Pancreas (tissue), 10 donors: ENCODE measurements at places on chromosomes 2 and 18.
A peak's percentile ranks its signal among the peaks of the same experiment; 100 is the strongest.

- DNase-seq: no peak
Observed at GRCh38 chr2:84293791-84294380, 165.2 kb downstream of the SUCLG1 start.

DNA sequence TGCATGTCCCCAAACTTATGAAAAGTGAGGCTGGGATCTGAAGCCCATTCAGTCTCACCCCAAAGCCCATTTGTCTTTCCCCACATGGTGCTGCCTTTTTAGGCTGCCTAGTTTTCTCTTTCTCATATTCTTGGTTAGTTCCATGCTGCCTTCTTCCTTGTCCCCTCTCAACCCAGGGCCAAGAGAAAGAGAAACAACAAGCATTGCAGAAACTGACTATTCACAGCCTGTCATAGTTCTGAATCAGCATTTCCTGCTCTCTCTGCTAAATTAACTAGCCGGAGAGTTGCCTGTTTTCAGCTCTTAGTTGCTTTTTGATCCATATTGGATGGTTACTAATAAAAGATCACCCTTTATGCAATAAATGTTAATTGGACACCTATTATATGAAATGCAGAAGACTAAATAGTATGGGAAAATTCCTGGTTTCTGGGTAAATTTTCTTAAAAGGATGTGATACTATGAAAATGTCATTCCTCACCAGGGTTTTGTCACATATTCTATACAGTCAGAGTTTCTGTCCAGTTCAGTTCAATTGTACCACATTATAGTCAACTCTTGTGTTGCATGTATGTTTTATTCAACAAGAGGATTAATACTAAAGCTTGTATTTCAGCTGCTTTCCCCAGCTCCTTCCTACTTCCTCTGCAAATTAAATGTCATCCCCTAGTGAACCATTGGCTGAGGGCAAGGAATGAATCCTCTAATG, 246.5 kb downstream of the GALR1 start:
- no peak for DNase-seq

DNA sequence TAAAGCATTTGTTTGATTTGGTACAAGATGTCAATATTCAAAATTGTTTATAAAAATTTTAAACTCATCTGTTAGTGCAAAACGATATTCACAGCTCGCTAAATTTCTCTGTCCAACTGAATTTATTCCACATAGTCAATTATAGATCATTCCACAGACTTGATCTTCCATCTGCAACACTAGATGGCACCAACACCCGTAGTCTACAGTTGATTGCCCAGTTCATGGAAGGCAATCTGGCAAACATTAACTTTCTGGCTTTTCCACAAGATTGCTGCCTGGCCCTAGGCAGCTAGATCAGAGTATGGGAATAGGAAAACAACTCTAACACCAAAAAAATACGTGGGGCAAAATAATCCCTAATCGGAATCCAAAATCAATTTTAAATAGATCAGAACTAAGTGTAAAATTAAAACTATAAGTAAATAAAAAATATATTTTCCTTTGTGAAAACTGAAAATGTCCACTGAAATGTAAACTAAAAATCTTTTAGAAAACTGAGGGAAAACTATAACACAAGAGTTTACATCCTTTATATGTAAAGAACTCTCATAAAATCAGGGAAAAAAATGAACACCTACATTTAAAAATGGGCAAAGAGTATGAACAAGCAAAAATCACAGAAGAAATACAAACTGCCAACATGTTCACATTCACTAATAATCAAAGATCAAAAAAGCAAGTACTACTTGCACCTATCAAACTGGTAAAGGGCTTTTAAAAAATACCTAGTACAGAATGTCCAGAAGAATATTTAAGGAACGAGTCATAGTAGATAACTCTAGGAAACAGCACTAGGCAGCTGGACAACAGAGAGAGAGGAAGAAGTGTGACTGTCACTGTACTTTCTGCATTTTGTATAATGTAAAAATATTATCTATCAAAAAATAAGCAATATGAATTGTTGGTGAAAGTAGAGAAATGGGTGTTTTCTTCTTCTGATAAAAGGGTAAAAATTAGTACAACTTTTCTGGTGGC, 35.0 kb downstream of the RTN4 start:
- peak; percentile 69 for DNase-seq

DNA sequence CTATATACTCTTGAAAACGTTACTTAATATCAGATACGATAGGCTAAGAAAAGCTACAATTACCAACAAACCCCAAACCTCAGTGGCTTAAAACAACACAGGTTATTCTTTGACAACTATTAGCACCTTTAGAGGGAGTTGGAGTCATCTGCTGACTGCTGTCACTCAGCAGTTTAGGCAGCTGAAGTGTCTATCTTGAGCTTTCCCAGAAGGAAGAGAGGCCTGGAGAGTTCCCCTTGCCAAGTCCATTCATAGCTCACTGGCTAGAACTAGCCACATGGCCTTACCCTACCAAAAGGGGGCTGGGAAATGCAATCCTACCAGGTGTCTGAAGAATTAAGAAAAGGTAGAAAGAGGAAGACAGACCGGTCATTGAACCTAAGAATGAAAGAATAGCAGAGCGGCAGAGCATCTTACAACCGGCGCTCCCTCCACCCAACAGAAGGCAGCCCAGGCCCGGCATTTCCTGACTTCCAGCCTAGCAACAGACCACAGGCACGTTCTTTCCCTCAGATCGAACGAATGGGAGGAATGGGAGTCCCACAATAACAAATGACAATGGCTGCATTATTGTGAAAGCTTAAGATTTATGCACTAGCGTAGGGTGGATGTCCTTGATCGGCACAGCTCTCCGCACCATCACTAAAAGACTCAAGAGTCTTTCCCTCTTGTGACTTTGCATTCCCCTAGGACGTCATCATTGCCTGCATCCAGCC, 211.2 kb upstream of the CTAGE1 start:
- no peak for DNase-seq

DNA sequence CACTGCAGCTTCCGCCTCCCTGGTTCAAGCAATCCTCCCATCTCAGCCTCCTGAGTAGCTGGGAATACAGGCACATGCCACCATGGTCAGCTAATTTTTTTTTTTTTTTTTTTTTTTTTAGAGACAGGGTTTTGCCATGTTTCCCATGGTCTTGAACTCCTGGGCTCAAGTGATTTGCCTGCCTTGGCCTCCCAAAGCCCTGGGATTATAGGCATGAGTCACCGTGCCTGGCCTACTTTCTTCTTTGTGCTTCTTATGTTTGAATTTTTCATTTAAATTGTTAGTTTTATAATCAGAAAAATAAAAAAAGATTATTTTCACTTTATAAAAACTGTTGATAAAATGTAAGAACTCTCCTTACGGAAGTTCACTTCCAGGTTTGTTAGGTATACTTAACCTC, 101.5 kb upstream of the LPIN2 start:
- DNase-seq: no peak

- DNase-seq: no peak
Observed at GRCh38 chr2:186591506-186591890, 1.6 kb downstream of the ITGAV start.

GRCh38 chr2:198097630-198098029, 293.2 kb downstream of the PLCL1 start:
- DNase-seq: no peak

GRCh38 chr2:172845028-172845630, 109.5 kb downstream of the RAPGEF4 start:
- DNase-seq: no peak

- DNase-seq: no peak
Observed at GRCh38 chr2:118714118-118714517, 133.3 kb downstream of the EN1 start.

GRCh38 chr2:128091726-128092080, 703 bp downstream of the UGGT1 start:
- DNase-seq: no peak

- DNase-seq: no peak
Observed at GRCh38 chr2:20925265-20925889, 102.5 kb upstream of the LDAH start.

- DNase-seq: no peak
Observed at GRCh38 chr2:228037915-228038314, 143.6 kb downstream of the SPHKAP start.

DNA sequence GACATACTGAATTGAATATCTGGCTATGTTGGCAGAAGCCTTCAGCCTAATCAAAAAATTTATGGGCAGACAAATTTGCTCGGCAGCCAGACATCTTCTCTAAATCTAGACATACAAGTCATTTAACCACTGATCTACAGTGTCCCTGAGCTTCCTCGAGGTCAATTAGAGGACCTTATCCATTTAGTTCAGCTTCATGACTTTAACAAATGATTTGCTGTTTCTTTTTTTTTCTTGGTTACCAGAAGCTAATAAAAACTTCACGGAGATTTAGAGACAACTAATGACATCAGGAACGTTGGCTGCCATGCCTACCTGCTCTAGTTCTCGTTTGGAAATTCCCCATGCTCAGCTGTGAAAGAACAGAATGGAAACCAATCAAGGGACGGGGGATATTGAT, 223.8 kb downstream of the BCL2 start:
- DNase-seq: no peak

- DNase-seq: peak; percentile 65
Observed at GRCh38 chr18:22164337-22165048, 4.9 kb upstream of the GATA6 start.

DNA sequence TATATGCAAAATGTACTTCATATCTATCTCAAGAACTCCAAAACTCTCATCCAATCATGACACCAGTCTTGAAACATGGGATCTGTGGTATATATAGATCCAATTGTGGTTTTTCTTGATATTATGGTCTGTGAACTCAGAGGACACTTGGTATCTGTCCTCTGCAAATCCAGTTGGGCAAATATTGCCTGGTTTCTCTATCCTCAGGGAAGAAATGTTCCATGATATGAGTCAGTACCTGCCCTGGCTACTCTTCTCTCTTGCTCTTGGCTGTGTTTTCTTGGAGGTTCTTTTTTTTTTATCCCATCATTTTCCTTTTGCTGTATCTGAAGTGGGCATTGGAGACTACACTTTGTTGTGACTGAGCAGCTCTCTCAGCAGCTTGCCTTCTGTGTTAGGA, 10.9 kb downstream of the NBEAL1 start:
- no peak for DNase-seq

GRCh38 chr2:236743039-236743920, 173.7 kb downstream of the ACKR3 start:
- DNase-seq: no peak

DNA sequence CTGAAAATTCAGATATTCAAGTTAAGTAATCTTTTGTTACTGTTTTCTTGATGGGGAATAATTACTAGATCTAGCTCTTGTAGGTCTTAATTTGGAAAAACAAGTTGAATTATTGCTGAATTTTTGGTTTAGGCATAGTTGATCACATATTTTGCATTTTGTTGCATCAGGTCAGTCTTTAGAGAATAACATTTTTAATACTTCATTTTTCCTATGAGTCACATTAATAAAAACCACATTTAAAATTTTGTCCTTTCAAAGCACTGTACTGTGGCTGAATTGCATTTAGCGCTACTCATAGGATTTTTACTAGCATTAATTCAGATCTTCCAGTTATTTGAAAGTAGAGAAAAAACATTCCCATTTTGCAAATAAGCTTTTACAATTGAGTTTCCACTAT, 23.2 kb downstream of the MAP4K4 start:
- DNase-seq: no peak

DNA sequence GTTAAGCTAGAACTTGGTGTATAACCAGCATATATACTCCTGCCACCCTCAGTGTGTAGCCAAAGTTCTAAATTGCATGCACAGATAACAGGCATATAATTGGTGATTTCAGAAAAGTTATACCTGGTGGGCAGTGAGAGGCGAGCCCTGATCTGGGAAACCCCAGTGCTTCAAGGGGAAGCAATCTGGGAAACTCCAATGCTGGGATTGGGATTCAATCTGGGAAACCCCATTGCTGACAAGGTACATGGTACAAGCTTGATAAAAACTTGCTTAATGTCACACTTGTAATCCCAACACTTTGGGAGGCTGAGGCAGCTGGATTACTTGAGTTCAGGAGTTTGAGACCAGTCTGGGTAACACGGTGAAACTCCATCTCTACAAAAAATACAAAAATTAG, 147.6 kb downstream of the NEDD4L start:
- no peak for DNase-seq

GRCh38 chr2:241842620-241843211, 16.0 kb downstream of the PDCD1 start:
- no peak for DNase-seq

GRCh38 chr2:163604941-163605555, 130.8 kb downstream of the FIGN start:
- no peak for DNase-seq

DNA sequence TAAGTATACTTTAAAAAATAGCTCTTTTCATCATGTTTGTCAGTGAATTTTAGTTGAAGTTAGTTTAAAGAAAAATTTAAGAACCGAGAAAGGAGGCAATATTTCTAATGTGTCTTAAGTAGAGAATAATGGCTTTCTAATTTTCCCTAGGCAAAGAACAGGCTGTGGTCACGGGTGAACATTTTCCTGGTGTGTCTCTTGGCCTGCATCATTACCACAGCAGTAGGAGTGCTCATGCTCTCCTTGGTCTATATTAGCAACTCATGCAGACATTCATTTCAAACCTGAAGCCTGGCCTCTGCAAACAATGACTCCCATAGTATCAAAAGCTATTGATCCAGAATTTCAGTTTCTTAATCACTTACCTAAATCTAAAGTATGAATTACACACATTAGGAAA, 57.4 kb downstream of the C18orf54 start:
- no peak for DNase-seq

DNA sequence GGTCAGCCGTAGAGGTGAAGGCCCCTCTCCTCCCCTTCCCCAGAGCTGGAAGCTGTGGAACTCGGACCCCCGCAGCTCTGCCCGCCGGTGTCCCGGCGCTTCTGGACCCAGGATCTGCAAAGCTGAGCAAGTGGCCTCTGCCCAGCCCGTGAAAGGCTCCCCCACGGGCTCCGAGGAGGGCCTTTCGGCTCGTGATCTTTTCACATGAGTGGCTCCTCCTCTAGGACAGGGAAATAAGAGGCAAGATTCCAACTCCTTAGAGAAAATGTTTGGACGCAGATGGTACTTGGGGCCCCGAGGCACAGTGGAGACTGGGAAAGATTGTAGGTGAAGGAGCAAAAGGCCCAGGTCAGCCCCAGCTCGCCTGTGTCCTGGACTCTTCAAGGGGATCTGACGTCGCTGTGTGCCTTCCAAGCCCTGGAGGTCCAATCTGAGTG, 48.2 kb upstream of the SP3 start:
- DNase-seq: no peak

GRCh38 chr2:12488352-12489318, 228.1 kb upstream of the TRIB2 start:
- DNase-seq: no peak

GRCh38 chr2:159046966-159047365, 78.5 kb downstream of the TANC1 start:
- DNase-seq: no peak

GRCh38 chr2:215439980-215440512, 4.2 kb upstream of the FN1 start:
- no peak for DNase-seq

GRCh38 chr18:71809711-71810110, 734.4 kb downstream of the CBLN2 start:
- no peak for DNase-seq

- no peak for DNase-seq
Observed at GRCh38 chr2:16155766-16156165, 215.4 kb downstream of the MYCN start.

DNA sequence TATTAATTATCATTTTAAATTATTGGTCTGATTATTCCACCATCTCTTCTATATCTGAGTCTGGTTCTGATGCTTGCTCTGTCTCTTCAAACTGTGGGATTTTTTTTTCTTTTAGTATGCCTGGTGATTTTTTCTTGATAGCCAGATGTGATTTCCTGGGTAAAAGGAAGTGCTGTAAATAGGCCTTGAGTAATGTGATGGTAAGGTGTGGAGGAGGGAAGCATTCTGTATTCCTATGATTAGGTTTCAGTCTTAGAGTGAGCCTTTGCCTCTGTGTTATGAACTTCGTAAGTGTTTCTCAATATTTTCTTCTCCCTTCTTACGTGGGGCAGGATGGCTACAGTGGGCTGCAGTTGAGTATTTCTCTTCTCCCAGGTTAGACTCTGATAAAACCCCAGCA, 103.0 kb downstream of the EHBP1 start:
- no peak for DNase-seq
